ENCODE measurements at places on chromosomes 3 and 15.

GRCh38 chr3:101163554-101163953 is 156.8 kb downstream of the IMPG2 start:
- DNase-seq: no peak

DNA sequence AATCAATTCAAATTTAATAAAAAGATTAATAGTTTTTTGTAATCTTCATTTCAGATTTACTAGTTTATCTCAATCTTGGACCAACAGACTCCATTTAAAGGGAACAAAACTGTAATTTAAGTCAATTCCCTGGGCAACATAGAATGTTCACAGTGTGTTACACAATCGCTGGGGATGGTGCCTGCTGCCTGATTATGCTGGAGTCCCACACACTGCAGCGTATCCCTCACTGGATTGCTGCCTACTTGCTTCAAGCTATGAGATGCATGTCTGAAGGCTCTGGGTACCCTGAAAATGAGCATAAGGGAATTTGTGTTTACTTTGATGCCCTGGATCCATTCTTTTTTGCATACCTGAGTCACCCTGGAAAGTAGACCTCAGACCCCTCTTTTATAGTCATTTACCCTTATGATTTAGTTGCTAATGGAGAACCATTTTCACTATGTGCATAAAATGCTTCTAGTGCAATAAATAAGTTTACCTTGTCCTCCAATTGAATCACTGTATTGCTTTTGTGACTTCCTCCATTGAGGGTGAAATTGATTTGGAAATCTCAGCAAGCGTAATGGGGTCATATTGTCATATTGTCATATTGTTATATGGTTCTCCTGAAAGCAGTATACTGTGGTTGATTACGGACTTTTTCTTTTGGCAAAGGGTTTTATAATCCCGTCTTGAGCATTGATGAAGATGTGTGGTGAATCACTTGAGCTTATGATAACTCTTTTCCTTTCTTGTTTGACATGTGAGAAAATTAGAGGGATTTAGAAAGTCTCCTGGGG is 35.9 kb downstream of the ITPR1 start:
- DNase-seq: no peak

- DNase-seq: peak; percentile 91
These were observed 39.6 kb downstream of the TMOD3 start for GRCh38 chr15:51869060-51869421.

DNA sequence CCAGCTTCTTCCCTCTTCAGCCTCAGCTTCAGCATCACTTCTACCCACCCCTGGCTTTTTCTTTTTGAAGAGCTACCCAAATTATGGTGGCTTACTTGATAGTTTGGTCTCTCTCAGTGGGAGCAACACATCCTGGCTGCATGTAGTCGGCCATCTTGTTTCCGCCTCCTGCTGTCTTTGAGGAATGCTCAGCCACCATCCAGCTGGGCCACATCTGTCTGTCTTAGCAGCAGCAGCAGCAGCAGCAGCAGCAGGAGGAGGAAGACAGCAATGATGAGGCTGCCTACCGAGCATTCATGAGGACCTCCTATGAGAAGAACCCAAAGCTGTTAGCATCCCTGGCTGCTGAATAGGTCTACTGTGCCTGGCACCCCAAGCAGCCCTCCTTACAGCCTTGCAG is 19.7 kb downstream of the IL16 start:
- DNase-seq: no peak

GRCh38 chr3:192816351-192816750 is 89.0 kb upstream of the FGF12 start:
- peak; percentile 71 for DNase-seq

GRCh38 chr15:77999486-77999885 is 78.0 kb downstream of the TBC1D2B start:
- no peak for DNase-seq

DNA sequence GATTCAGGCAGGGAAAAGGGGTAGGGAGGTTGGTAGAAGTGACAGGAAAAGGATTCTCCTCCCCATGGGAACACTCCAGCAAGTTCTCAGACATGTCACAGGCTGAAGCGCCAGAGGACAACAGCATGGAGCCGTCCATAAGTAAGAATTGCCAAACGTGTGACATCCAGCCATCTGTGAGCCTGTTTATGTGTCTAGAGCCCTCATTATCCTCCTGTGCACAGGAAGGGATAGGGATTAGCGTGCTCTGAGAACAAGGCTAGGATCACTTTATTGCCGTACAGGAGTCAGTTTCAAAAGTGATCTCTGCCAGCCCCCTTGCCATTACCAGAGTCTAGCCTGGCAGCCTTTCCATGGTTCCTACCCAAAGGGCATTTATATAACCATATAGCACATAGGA is 549.5 kb downstream of the NTRK3 start:
- DNase-seq: no peak

- no peak for DNase-seq
These were observed 45.9 kb downstream of the CMSS1 start for GRCh38 chr3:99863588-99863987.

GRCh38 chr3:43865351-43865750 is 174.6 kb downstream of the ABHD5 start:
- no peak for DNase-seq

GRCh38 chr3:15527031-15527459 is 5.5 kb upstream of the COLQ start:
- no peak for DNase-seq

- no peak for DNase-seq
These were observed 37.9 kb downstream of the FNDC3B start for GRCh38 chr3:172077197-172077757.

- no peak for DNase-seq
These were observed 38.7 kb upstream of the MUC13 start for GRCh38 chr3:124973290-124973689.

DNA sequence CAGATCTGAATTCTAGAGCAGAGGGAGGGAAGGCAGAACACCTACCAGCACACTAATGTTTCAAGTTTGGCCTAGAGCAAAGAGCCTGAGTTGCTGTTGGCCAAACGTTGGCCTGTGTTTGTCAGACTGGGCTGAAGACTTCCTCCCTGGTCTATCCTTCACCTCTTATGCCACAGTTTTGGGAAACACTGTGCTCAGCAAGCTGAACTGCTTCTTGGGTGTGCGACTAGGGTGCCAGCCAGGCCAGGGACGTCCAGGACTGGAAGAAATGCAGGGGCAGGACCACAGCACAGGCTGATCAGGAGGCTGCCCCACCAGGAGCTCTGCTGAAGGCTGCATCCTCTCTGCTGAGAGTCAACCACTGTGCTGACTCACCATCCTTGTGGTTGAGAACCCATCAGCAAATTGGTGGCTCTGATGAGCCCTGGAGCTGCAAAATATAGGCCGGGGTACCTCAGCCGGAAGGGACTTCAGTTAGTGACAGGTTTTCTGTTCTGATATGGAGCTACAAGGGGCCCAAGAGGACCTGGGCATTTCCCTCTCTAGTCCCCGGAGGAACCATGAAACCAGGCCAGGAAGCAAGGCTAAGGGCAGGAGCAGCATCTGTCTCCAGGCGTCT is 131.6 kb upstream of the RASGRP1 start:
- DNase-seq: peak; percentile 79

DNA sequence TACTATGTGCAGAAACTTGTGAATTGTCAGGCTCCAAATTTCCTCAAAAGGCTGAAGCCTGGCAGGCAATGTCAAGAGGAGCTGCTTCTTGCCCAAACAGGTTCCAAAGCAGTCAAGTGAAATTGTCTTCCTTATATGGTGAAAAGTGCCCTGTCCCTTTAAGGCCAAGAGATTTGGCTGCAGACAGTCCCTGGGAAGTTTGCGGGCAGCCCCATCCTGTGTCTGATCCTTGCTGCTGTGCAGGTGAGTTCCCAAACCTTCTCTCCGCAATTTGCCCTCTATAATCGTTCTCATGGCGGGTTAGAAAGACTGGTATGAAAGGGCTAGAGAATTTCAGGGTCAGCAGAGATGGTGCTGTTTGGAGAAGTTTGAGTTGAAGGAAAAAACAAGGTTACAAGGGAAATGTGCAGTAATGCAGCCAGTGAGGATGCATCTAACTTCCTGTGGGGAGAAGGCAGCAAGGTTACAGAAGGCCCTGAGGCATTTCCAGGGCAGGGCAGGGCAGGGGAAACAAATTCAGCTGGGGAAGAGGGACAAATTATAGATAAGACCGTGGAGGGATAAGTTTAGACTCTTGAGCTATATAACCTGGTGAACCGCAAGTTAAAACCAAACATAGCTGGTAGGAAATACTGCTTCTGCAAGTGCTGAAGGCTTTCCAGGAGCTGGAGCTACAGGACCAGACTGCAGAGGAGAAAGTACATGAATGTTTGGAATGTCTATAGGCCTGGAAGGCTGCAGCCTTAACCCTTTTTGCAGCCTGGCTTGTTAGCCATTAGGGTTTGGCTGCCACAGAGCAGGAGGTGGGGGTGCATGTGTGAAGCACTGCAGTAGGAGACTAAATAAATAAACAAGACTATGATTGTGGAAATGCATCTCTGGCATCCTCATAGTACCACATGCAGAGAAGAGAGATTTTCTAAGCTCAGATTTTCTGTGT is 256.2 kb upstream of the IL12A start:
- DNase-seq: peak; percentile 96

DNA sequence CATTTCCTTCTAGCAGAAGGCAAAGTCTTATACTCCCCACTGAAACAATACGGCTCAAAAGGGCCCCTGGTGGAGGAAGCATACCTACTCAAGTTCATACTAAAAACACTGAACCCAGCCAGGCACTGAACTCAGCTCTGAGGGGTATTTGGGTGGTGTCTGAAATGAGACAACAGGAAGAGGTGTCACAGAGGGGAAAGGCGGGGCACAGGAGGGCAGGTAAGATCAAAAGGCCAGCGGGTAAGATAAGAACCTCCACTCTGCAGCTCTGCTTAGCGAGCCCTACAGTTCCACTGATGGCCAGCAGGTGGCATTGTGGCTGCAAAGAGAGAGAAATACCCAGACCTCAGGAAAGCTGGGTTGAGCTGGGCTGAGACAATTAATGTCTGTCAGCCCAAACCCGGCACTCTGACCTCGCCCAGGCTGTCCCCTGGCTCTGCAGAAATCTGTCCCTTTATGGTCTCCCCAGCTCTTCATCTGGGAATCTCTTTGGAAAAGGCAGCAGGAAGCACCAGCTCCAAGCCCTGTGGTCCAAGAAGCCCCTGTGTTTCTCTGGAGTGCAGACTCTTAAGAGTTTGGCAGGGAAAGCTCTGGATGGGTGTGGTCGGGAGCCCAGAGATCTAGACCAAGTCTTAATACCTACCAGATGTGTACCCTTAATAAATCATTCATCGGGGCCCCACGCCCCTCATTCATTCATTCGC is 8.4 kb downstream of the MFGE8 start:
- peak; percentile 68 for DNase-seq

DNA sequence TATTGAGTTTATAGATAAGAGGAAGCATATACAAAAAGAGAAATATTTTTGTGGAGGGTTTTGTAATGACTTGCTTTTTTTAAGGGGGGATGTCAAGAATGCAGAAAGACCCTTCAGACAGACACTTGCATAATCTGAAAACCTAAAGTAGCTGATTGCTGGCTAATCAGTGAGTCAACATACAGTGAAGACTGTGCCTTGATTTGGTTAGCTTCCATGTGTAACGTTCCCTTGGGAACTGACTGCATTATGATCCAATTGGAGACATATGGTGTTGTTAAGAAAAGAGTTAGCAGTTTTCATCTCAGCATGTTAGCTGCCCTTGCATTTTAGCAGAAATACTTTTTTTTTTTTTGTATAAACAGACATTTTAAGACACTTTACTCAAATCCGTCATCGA is 483.2 kb downstream of the RBMS3 start:
- peak; percentile 97 for DNase-seq

DNA sequence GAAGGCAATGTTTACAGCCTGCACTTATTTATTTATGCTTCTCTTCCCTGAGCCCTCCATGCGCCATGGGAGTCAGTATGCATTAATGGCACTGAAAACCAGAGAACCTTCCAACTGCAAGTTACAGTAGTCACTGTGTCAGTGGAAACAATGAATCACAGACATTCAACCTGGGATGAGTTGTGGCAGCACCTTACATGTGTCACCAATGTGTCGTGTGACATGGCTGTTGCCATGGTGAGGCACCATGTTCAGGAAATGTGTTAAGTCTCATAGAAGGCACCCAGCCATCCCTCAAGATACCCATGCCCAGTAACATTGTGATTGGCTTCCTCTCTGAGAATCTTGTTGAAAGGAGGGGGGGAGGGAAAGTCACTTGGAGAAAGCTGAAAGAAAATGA is 105.0 kb downstream of the FOXP1 start:
- peak; percentile 71 for DNase-seq

DNA sequence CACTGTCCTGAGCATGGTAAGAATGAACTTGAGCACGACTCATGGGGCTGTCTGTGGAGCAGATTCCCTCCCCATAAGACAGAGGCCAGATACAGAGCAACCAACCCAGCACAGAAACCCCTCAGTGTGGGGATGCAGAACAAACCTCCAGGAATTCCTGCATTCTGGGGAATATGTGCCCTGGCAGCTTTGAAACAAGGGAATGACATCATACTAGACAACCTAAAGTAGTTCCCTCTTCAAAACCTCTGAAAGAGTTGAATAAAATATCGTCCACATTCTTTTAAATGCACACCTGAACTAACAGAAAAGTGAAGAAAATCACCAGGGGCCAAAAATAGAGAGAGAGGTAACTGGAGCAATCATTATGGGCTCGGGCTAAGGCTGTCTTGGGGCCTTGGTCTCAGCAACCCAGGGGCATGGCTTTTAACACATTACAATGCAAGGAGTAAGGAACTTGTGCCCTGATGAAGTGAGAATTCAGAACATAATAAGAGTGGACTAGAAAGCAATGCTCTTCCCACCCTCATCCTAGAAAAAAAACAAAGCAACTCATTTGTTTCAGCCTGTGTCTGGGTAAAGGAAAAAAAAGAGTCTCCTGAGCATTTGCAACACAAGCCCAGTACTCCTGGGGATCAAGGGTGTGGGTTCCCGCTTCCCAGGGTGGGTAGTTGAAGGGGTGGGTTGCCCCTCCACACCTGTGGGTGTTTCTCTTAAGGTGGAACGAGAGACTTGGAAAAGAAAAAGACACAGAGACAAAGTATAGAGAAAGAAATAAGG is 43.9 kb downstream of the ADIPOQ start:
- DNase-seq: no peak

DNA sequence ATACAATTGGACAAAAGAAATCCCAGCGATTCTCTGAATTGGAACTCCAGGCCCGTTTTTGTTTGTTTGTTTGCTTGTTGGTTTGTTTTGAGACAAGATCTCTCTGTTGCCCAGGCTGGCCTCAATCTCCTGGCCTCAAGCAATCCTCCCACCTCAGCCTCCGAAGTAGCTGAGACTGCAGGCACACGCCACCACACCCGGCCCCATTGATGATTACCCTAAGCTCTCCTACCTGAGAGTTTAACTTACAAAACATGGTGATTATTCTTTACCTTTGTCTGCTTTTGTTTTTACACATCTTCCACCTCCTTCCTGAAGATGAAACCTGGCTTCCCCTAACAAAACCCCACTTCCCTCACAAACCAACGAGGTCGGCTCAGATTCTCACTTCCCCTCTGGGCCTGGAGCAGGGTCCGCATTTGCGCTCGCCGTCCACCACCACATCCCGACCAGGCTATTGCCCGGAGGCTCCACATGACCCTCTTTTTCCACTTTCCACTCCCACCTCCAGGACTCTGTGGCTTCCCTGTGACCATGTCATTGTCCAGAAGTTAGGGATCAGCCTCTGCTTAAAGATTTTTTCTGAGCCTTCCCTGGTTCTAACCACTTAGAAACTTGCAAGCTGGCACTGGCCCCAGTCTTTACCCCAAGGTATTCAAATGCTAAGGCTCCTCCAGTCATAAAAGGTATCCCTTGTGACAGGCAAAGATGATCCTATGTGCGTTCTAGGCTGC is 14.8 kb downstream of the KLHL6 start:
- DNase-seq: no peak
